ENCODE measurements at places on chromosomes 7 and 10. TPM values are rescaled to one million over a fixed set of nuclear protein-coding genes. Genes with fewer than 3 reads are reported as not detected.

- no peak for DNase-seq
- no peaks in the 10 kb centered on the region for H3K27me3 ChIP-seq
- H3K36me3 ChIP-seq: no peaks in the 10 kb centered on the region
- no peak overlapping the region for H3K4me3 ChIP-seq
These were observed 80.9 kb downstream of the SORBS1 start for GRCh38 chr10:95480102-95480900.

Gene KCP
- 0.21 TPM for total RNA-seq

Gene SKIDA1
- total RNA-seq: 0.23 TPM

DNA sequence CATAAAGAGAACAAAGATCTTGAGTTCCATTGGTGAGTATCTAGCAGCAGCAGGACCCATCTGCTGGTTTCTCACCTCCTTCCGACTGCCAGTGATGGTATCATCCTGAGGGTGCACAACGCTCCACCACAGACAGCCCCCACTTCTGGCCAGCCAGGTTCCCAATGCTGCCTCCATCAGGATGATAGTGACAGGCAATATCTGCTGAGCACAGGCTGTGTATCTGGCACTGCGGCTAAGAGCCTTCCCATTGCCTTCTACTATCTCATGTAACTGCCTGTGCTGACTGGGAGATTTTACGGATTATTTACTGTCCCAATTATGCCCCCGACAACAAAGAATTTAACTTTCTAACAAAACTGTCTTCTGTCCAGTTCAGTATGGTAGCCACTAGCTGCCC, 352.4 kb upstream of the AOAH start:
- peaks cover 26% of the 10 kb centered on the region for H3K36me3 ChIP-seq
- no peak overlapping the region for H3K4me3 ChIP-seq
- H3K27ac ChIP-seq: no peak overlapping the region
- peaks cover 25% of the 10 kb centered on the region for H3K4me1 ChIP-seq

Gene ECD
- total RNA-seq: 31.9 TPM

All from activated T-cell treated with anti-CD3 and anti-CD28 coated beads, Interleukin-2, amount 50 U/mL, for 72 hours (primary cell).